ENCODE measurements at places on chromosomes 6 and 20. TPM values are rescaled to one million over a fixed set of nuclear protein-coding genes. Genes with fewer than 3 reads are reported as not detected.
A peak's percentile ranks its signal among the peaks of the same experiment; 100 is the strongest.

The DLK2 gene
- under 0.01 TPM for total RNA-seq

DNA sequence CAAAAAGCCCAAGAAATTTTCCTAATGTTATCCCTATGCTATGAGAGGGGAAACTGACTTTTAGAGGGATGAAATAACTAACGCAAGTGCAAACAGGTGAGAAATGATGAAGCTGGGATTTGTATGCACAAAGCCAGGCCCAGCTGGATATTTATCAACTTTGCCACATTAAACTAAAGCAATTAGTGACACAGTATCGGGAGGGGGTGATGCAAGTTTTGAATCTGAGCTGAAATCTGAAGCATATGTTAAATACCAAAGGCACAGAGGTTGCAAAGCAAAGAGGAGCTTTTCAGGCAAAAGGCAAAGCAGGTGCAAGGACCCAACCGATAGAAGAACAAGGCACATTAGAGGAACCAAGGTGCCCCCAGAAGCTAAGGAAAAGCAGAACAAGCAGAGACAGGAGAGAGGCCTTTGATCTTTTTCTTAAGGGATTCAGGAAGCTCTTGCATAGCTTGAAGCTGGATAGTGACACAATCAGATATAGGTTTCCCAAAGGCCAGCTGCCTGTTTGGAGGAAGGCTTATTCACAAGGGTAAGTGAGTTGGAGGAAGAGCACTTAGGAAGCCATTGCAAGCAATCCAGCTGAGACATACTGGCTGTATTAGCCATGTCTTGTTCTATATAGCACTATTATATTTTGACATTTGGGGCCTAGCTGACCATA is 207.5 kb downstream of the HIVEP2 start:
- no peak overlapping the region for H3K4me3 ChIP-seq
- H3K27me3 ChIP-seq: no peaks in the 10 kb centered on the region
- H3K27ac ChIP-seq: no peak overlapping the region
- H3K4me1 ChIP-seq: no peaks in the 10 kb centered on the region
- peak; percentile 83 for DNase-seq

- no peak overlapping the region for H3K27ac ChIP-seq
- no peaks in the 10 kb centered on the region for H3K36me3 ChIP-seq
These were observed 101.5 kb upstream of the SLC24A3 start for GRCh38 chr20:19110881-19111460.

DNA sequence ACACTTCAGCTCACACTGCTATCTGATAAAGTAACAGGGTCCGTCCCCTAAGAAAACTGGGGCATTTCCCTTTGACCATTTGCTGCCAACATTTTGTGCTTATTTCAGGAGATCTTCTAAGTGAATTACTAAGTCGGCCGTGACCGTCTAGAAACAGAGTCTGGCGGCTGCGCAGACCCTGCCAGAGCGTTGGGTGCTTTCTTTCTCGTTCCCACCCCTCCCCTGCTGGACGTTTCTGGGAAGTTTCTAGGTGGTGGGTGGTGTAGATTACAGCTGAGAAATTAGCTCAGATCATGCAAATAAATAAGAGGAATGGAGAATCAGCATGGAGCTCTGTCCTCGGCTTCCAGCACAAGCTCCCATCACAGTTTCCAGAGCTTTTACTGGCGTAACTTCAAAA is 128.1 kb downstream of the MYLK4 start:
- no peaks in the 10 kb centered on the region for H3K36me3 ChIP-seq
- DNase-seq: no peak
- H3K4me3 ChIP-seq: no peak overlapping the region
- H3K27me3 ChIP-seq: peaks cover 12% of the 10 kb centered on the region
- H3K27ac ChIP-seq: no peak overlapping the region

GRCh38 chr6:91926361-91926760 is 1339.5 kb upstream of the MAP3K7 start:
- no peaks in the 10 kb centered on the region for H3K36me3 ChIP-seq
- no peaks in the 10 kb centered on the region for H3K27me3 ChIP-seq
- DNase-seq: no peak
- no peaks in the 10 kb centered on the region for H3K4me1 ChIP-seq
- no peak overlapping the region for H3K4me3 ChIP-seq

All from fibroblast of lung (primary cell).